ENCODE measurements at places on chromosomes 6 and 20.

DNA sequence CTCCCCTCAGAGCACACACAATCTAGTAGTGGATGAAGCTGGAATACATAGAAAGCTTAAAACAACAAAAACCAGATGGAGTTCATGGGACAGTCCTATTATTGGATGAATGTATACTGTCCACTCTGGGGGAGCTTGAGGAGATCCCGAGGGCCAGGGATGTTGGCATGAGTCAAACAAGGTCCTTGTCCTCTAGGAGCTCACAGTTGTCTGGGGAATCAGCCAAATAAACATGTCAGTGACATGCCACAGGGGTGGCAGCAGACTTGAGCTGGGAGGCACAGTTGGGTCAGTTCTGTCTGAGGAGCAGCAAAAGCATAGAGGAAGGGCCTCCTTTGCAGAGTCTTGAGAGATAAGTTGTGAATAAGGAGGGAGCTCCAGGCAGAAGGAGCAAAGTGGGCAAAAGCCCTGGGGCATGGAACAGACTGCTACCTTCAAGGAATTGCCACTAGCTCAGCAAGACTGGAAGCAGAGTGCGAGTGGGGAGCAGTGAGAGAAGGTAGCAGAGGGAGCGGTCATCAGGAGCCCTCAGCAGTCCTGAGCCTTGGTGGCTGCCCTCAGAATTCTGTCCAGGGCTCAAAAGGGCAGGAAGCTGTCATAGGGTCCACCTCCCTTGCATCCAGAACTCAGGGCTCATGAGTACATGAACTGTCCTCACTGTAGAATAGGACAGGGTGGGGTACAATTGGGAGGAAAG is 22.1 kb downstream of the L3MBTL1 start:
- DNase-seq = no peak

- DNase-seq = no peak
Observed at GRCh38 chr20:8331740-8332412, 199.8 kb downstream of the PLCB1 start.

- no peak for DNase-seq
Observed at GRCh38 chr20:63225082-63225454, 9.1 kb upstream of the YTHDF1 start.

DNA sequence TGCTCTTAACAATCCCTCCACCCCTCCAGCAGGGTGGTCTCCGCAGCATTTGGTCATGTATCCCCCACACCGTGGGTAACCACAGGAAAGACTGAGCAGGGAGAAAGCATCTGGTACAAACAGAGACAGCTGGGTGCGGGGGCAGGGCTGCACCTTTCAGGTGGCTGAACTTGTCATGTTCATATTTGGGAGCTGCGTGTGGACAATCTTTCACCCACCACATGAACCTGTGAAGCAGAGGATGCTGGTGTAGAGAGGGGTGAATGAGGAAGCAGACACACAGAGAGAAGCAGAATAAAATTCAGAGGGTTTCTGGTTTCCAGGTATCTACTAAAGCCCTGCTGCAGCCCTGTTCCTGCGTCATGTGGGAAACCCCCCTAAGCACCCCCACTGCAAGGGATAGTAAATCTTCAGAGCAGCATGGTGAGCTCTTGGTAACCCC is 8.9 kb downstream of the GFOD1 start:
- no peak for DNase-seq

GRCh38 chr20:38433304-38433972 is 1.7 kb downstream of the SNHG17 start:
- DNase-seq = no peak

GRCh38 chr6:38542031-38542430 is 97.7 kb downstream of the BTBD9 start:
- no peak for DNase-seq

GRCh38 chr6:167547751-167548150 is 222.9 kb downstream of the TTLL2 start:
- no peak for DNase-seq

GRCh38 chr20:18847226-18847755 is 33.7 kb downstream of the SCP2D1 start:
- no peak for DNase-seq

- no peak for DNase-seq
Observed at GRCh38 chr6:42702200-42702599, 20.2 kb downstream of the PRPH2 start.

Measured in C1 segment of cervical spinal cord (tissue), 14 donors.